ENCODE measurements at places on chromosomes 1 and 21.

DNA sequence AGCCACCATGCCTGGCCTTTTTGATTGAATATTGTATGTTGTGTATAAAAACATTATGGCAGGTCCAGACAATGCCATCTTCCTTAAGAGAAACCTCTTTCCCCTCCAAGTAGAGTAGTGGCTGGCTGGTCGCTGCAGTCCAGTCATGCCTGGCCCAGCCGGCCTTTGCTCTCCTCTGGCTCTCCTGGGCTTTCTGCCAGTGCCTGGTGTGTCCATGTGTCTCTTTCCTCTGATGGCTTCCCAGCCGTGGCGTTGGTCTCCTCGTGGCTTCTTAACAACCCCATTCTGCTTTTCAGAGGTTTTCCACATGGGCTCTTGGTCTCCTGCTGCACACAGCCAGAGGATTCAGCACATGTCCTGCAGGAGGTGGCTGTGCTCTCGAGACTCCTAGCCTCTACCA, 58.7 kb downstream of the DIP2A start:
- DNase-seq = no peak

DNA sequence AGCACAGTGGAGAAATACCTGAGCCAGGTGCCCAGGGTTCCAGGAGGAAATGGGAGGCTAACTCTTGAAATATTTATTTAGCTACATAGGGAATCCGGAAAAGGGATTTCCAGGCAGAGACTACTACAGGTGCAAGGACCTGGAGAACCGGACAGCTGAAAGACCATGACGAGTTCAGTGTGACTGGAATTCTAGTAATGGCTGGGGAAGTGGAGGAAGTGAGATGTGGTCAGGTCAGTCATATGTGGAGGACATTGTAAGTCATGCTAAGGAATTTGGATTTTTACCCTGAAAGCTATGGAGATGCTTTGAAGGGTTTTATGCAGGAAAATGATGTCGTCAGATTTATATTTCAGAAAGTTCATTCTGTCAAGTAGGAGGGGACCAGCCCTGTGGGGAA, 1.8 kb downstream of the CAP1 start:
- no peak for DNase-seq

DNA sequence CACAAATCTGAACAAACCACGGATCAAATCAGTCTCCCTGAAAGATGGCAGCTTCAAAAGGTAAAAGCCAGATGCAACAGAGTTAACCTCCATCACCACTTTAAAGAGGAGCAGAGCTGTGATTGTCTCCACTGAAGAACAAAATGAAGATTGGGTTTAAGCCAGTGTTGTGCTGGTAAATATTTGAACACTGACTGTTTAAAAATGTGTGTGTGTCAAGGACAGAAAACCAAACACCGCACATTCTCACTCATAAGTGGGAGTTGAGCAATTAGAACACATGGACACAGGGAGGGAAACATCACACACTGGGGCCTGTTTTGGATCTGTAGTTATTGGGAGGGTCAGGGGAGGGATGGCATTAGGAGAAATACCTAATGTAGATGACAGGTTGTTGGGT, 83.9 kb downstream of the ST6GALNAC5 start:
- DNase-seq = no peak

DNA sequence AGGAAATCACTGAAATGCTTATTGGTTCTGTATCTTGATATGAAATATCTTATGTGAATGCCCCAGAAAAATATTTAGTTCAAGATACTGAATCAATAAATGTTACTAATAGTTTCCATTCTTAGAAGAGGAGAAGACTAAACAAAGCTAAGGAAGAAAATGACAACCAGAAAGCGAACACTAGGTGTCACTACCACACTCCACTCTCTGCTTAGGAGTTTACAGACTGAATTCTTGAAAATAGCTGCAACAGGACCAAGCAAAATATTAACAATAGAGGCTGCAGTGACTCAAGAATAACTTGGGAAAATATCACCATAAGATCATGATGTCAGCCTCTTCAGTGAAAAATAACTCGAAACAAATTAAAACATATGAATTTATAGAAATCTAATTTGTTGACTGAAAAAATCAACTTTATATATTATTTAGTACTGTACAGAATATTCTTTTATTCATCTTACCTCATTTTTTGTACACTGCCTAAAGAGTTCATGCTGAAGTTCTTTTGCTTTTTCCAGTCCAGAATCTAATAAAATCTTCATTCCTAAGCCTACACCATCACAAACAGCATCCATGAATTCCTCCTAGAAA, 61.6 kb downstream of the KIF14 start:
- DNase-seq = no peak

DNA sequence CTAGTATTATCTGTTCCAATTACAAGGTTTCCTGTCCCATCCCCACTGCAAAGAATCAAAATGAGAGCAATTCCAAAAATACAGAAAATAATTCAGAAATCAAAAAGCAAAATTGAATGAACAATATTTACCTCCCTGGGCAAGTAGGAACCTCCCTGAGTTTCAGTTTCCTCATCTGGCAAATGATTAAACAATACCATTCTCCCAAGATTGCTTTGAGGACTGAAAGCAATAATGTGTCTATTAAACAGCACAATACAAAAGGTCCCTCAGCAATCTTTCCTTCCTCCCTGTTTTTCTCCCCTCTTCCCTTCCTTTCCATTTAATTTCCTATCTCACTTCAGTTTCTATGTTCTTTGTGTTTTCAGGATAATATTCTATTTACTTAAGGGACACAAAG, 171.0 kb downstream of the ZC3H11B start:
- no peak for DNase-seq

- DNase-seq = no peak
These were observed 46.9 kb downstream of the DOP1B start for GRCh38 chr21:36203603-36203889.

- no peak for DNase-seq
These were observed 25.6 kb upstream of the VAV3 start for GRCh38 chr1:107990606-107991005.

DNA sequence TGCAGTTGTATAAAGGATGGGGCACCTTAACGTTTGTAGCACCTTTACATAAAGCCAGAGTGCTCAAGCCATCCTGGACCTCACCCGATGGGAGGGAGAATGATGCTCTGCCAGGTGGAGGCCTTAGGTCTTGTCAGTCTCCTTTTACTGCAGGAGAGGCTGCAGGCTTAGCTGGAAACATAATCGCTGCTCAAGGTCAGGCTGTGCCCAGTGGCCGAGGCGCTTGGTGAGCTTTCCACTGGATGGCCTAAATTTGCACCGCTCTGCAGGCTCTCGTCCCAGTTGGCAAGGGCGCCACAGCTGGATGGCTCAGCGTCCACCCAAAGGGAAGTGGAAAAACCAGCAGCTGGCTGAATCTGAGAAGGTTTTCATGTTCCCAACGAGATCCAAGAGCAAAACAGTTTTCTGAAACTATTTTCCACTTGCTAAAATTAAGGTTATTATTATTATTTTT, 438.9 kb downstream of the CAMTA1 start:
- DNase-seq = no peak

DNA sequence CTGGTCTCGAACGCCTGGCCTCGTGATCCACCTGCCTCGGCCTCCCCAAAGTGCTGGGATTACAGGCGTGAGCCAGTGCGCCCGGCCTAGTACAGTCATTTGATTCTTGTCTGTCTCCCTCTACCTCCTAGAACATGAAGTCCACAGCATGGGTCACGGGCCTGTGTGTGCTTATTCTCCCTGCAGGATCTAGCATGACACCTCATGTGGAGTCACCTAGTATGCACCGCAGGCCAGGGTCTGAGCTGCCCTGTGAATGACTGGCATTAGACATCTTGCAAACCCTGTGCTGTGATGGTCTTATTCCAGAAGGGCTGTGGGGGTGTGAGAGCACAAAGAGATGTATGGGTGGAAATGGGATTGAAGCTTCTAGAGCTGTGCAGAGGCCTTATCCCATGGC, 133.2 kb downstream of the GALNT2 start:
- DNase-seq = no peak

DNA sequence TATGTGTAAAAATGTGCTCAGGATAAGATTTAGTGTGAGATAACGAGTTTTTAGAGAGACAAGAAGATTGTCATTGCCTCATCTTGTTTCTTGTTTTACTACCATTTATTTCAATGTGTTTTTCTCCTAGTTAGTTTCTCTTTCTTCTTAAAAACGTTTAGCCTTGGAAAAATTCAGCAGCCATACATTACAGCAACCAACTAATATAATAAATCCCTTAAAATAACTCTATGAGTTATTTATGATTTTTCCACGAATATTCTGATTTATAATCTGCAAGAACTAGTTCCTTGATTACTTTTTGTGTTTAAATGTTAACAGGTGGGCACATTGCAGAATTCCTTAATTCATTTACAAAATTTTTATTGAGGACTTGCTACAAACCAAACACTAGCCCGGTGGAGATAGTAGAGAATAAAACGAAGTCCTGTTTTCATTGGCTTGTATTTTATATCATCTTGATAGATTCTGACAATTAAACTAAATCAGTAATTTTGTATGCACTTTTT, 118.9 kb downstream of the OSBPL9 start:
- DNase-seq = no peak

Data from stimulated activated CD8-positive, alpha-beta memory T cell treated with anti-CD3 and anti-CD28 coated beads, Interleukin-12 subunit alpha, Interleukin-12 subunit beta, amount 100 ng/mL, for 1 hour (primary cell).